Stimulated activated CD4-positive, alpha-beta T cell treated with anti-CD3 and anti-CD28 coated beads, Interleukin-1b, Interleukin-23, amount 100 ng/mL, for 1 hour (primary cell): ENCODE measurements at places on chromosomes 5 and 9.

GRCh38 chr5:19630876-19631275 is 357.1 kb downstream of the CDH18 start:
- no peak for DNase-seq

GRCh38 chr9:131815970-131816873 is 76.3 kb upstream of the RAPGEF1 start:
- DNase-seq: no peak

GRCh38 chr9:133135146-133135745 is 14.2 kb upstream of the RALGDS start:
- DNase-seq: no peak

- no peak for DNase-seq
Observed at GRCh38 chr5:13303445-13303844, 641.0 kb downstream of the DNAH5 start.

DNA sequence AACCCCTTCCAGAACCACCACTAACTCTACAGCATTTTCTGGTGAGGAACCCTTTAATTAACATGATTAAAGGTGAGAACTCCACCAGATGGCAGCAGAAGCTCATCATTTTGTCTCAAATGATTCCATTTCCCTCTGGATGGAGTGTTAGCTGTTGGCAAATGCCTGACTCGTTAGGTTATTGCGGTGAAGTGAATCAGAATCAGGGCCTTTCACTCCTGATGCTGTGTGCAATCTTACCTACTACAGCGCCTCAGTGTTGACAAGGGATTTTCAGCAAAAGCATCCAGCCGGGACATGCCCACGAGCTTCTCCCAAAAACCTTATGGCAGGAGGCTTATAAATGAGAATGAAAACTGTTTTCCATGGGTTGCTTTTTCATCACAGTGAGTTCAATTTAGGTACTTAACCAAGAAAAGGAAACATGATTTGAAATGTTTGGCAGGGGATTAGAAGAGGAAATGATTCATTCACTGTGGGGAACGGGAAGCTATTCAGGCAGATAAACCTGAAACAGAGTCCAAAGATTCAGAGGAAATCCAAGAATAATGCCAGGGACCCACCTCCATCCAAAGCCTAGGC is 48.0 kb upstream of the CAST start:
- DNase-seq: peak; percentile 1

- no peak for DNase-seq
Observed at GRCh38 chr5:143931476-143931875, 119.5 kb downstream of the HMHB1 start.

- peak; percentile 7 for DNase-seq
Observed at GRCh38 chr5:180605554-180606214, 14.4 kb upstream of the SCGB3A1 start.

GRCh38 chr5:174223355-174223754 is 177.8 kb downstream of the NSG2 start:
- DNase-seq: no peak

- no peak for DNase-seq
Observed at GRCh38 chr9:105879181-105879580, 184.8 kb downstream of the TMEM38B start.

- no peak for DNase-seq
Observed at GRCh38 chr9:127711226-127711701, 4.2 kb downstream of the PTRH1 start.

DNA sequence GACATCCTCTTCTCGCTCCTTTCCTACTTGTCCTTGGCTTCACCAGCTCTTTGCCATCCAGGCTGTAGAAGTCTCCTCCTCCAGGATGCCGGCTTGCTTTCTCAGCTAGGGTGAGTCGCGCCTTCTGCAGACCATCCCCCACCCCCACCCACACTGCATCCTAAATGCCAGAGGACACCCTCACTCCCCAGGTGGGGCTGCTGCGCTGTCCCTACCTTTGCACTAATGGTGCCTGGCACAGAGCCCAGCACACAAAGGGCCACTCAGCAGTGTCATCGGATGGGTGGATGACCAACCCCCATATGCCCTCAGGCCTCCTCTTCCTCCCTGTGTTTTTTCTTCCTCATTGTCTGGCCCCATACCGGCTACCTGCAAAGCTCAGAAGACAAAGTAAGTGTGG is 14.8 kb downstream of the IL9 start:
- DNase-seq: no peak

- DNase-seq: no peak
Observed at GRCh38 chr5:51378061-51378409, 5.2 kb upstream of the ISL1 start.

GRCh38 chr5:62608529-62609511 is 30.2 kb downstream of the LRRC70 start:
- DNase-seq: no peak

- no peak for DNase-seq
Observed at GRCh38 chr5:151758141-151758429, 346 bp downstream of the ATOX1 start.

DNA sequence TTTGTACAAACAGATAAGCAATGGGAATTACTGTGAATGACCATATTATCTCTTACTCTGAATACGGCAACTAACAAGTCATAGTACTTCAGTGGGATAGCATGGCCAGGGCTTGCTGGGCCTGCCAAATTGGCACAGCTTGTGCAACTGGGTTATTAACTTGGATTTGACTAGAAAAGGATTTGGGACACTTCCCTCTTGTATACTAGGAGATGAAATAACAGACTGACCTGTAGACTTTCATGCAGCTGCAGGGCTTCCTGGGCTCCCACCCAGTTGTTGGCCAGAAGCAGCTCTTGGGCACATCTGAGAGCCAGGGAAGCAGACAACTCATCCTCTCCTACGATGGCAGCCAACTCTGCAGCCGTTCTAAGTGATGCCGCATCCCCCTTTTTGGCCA is 39.8 kb downstream of the CNOT8 start:
- no peak for DNase-seq

DNA sequence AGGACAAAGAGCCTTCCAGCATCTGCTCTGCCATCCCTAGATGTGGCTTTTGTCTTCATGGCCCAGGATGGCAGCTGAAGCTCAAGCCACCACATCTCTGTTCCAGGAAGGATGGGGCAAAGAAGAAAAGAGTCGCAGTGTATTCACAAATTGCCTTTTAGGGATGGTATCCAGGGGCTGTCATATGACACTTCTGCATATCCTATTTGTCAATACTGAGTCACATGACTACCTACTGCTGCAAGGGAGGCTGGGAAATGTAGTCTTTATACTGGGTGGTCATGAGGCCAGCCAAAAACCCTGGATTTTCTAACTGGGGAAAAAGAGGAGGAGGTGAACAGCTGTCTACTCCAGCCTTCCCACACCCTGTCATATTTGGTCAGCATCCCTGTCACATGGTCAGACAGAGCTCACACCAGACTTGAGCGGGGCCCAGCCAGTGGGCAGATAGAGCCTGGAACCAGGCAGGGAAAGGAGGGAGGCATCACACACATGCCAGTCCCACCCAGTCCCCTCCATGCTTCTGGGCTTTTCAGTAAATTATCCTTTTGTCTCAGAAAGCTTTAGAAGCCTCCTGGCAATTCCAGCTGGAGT is 52.0 kb downstream of the OLFM1 start:
- no peak for DNase-seq

DNA sequence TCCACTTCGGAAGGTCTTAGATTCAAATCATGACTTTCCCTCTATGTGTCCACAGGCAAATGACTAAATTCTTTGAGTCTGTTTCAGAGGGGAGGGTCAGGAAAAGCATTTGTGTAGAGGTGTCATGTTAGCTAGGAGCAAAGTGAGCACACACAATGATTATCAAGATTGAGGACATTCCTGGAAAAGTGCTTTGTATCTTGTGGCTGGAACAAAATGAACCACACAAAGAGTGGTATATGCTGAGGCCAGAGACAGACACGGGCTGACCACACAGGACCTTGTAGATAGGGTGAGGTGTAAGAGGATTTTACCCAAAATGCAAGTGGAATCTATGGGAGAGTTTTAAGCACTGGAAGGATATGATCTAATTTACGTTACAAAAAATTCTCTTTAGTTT is 245.3 kb upstream of the NMUR2 start:
- DNase-seq: no peak

GRCh38 chr9:106575823-106576222 is 287.1 kb upstream of the ZNF462 start:
- no peak for DNase-seq

- no peak for DNase-seq
Observed at GRCh38 chr5:40914835-40915234, 5.5 kb downstream of the C7 start.

GRCh38 chr9:135499326-135500070 is 984 bp upstream of the MRPS2 start:
- peak; percentile 75 for DNase-seq

- DNase-seq: no peak
Observed at GRCh38 chr5:110751902-110752762, 13.3 kb downstream of the SLC25A46 start.

GRCh38 chr5:45639040-45639439 is 57.1 kb downstream of the HCN1 start:
- no peak for DNase-seq

GRCh38 chr9:32584784-32585183 is 11.8 kb upstream of the NDUFB6 start:
- no peak for DNase-seq

DNA sequence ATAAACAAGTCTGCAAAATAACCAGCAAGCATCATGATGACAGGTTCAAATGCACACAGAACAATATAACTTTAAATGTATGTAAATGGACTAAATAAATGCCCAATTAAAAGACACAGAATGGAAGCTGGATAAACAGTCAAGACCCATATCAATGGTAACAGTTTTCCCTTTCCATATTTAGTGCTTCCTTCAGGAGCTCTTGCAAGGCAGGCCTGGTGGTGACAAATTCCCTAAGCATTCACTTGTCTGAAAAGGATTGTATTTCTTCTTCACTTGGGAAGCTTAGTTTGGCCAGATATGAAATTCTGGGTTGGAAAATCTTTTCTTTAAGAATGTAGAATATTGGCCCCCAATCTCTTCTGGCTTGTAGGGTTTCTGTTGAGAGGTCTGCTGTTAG is 120.2 kb upstream of the RASA1 start:
- no peak for DNase-seq

GRCh38 chr5:1400211-1400855 is 44.9 kb downstream of the SLC6A3 start:
- no peak for DNase-seq

DNA sequence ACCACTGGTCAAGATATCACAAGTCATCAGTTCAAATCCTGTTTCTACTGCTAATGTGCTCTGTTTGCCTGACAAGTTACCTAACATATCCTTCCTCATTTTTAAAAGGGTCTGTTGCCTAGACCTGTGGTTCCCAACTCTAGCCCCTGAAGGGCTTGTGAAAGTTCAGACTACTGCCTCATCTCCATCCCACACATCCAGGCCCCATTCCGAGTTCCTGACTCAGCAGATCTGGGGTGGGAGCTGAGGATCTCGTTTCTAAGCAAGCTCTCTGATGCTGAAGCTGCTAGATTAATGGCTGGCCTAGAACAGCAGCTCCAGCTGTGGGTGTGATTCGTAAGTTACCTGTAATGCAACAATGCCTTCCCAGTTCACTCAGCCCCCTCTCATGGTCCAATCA is 32.5 kb downstream of the S1PR3 start:
- DNase-seq: no peak

- DNase-seq: no peak
Observed at GRCh38 chr5:145908206-145908960, 28.0 kb upstream of the SH3RF2 start.

- no peak for DNase-seq
Observed at GRCh38 chr9:10014889-10015288, 597.9 kb downstream of the PTPRD start.

GRCh38 chr9:84300271-84300670 is 40.3 kb downstream of the SLC28A3 start:
- DNase-seq: no peak

- no peak for DNase-seq
Observed at GRCh38 chr5:56323505-56323904, 90.4 kb upstream of the ANKRD55 start.

GRCh38 chr5:84796399-84796798 is 411.7 kb upstream of the EDIL3 start:
- DNase-seq: no peak

DNA sequence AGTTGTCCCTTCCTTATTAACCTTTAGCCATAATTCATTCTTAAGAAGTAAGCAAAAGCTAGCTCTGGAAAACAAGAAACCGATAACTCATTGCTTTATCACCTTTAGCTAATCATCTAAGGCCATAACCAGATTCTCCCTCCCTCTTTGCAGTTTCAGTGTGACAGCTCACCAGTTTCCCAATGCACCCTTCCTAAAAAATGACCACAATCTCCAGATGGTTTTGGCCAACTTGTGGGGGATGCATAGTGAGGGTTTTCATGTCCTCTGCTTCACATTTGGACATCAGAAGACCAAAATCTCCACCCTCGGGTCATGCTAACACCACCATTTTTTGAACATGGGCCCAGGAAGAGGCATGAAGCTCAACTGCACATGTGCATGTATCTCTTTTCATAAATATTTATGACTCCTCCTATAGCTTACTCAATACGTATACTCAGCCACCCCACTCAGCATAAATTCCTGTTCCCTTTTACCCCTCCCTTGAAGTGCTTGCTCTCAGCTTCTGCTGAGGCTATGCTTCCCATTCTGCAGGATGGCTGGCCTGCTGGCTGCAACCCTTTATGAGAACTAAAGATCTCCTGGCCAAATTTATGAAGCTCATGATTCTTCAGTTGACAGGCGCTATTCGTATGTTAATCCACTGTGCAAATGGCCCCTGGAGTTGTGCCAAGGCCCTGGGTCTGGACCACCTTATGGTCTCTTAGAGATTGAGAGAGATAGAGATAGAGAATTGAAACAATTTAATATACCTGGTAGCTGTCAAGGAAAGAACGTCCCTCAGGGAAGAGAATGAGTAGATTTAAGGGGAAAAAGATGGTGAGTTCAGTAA is 14.8 kb downstream of the PPP3R2 start:
- DNase-seq: no peak

DNA sequence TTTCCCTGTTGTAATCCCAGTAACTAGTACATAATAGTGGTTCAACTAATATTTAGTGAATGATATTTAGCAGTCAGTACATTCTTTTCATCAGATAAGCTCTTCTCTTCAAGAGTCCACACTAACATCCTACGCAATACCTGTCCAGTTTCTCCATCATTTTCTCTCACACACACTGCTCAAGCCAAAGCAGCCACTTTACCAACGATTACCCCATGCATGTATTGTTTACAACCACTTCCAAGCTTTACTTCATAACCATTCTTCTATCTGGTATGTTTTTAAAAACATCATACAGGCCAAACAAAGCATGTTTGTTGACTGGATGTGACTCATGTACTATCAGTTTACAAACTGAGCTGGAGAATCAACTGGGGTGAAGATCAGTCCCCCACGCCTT is 7.3 kb downstream of the UBTD2 start:
- DNase-seq: no peak

GRCh38 chr5:126615286-126615685 is 14.5 kb downstream of the PHAX start:
- DNase-seq: no peak

GRCh38 chr9:88344013-88344412 is 44.2 kb upstream of the SPIN1 start:
- no peak for DNase-seq
